ENCODE measurements at places on chromosomes 11 and 22.

DNA sequence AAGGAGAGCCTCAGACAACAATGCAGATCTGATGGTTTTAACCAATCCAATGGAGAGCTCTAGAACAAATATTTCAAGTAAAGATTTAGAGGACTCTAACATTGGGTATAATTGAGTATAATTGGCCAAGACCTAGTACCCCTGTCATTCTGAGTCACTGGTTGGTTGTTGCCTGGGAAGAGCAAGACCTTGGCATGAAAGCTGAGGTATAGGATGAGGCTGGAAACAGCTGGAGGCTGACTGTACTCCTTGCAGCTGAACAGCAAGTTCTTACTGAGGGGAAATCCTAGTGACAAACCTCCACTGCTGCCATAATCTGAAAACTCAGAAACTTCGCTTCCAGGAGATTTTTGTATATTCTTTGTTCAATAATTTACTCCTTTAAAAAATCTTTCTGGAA is 54.3 kb upstream of the MUC15 start:
- DNase-seq, result no peak

DNA sequence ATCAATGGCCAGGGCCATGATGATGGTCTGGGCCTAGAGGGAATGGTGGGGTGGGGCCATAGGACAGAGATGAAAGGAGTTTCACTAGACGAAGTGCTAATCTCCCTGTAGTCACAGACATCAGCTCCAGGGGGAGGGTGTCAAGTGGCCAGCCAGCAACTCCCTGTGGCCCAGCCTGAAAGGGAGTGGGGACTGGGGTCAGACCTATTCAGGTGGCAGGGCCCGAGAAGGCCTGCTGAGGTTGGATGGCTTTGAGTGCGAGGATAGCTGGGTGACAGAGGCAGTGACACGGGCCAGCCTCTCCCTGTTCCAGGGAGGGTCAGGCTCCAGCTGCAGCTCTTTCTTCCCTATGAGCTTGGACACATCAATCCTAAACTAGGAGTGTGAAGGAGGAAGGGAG is 11.0 kb downstream of the TOB2 start:
- no peak for DNase-seq

DNA sequence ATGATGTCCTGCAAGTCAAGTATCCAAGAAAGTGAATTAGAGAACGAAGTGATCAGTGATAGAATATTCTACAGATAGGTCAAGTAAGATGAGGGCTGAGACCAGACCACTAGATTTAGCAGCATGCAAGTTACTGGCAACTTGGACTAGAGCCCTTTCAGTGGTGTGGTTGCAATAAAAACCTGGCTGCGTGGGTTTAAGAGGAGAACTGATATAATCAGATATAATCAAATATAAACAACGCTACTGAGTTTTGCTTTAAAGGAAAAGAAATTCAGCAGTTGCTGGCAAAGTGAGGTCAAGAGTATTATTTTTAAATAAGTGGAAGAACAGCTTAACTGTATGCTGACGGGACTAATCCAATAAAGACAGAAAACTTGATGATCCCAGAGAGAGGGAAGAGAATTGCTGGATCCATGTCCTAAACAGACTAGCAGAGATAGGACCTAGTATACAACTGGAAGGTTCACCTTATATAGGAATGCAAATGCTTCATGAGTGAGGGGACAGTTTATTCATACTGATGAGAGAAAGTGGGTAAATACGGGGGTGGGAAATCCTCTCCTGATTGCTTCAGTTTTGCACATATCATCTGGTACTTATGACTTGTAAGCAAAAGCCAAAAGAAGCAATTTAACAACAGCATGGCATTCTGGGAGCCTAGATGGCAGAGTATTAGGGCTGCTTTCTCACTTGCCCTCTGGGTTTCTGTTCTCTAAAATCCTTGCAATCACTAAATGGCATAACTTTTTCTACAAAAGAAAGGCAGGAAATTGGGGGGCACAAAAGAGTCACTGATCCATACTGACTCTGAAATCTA is 146.2 kb downstream of the RBFOX2 start:
- DNase-seq, result no peak

DNA sequence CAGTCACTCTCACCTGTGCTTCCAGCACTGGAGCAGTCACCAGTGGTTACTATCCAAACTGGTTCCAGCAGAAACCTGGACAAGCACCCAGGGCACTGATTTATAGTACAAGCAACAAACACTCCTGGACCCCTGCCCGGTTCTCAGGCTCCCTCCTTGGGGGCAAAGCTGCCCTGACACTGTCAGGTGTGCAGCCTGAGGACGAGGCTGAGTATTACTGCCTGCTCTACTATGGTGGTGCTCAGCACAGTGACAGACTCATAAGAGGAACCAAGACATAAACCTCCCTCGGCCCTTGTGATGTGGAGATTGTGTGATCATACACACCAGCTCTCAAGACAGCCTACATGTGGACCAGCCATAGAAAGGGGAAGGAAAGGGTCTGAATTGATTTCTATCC is 113.3 kb downstream of the ZNF280B start:
- DNase-seq, result no peak

- no peak for DNase-seq
Measured at GRCh38 chr22:43772831-43773230, 39.3 kb downstream of the EFCAB6 start.

- no peak for DNase-seq
Measured at GRCh38 chr11:13038366-13038765, 29.2 kb downstream of the RASSF10 start.

DNA sequence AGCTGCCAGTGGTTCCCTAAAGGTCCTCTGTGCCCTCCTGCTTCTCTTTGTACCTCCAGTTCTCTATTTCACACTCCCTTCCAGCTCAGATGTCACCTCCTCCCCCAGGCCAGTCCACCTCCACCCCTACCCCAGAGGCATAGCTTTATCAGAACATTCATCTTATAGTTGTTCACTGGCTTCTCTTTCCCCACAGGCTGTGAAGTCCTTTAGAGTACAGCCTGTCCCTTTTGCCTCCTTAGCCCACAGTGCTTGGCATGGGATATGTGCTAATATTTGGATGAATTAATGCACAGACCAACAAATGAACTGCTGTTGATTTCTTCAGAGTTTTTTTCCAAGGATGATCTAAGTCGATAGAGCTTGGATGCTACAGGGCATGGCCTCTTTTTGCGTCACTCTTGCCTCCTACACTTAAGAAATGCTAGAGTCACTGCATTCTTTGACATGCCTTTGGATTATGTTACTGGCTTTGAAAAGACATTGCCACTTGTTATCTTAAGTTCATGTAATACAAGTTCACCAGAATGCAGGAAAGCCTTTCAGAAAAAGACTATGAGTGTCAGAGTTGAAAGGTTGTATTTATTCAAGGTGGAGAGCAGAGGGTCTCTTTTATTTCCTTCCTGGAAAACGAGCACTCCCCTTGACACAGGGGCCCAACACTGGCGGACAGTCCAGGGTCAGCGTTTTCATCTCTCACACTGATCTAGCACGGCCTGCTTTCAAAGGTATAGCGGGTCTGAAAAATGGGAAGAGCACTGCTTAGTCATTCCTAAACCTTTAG is 75.7 kb downstream of the PISD start:
- no peak for DNase-seq

DNA sequence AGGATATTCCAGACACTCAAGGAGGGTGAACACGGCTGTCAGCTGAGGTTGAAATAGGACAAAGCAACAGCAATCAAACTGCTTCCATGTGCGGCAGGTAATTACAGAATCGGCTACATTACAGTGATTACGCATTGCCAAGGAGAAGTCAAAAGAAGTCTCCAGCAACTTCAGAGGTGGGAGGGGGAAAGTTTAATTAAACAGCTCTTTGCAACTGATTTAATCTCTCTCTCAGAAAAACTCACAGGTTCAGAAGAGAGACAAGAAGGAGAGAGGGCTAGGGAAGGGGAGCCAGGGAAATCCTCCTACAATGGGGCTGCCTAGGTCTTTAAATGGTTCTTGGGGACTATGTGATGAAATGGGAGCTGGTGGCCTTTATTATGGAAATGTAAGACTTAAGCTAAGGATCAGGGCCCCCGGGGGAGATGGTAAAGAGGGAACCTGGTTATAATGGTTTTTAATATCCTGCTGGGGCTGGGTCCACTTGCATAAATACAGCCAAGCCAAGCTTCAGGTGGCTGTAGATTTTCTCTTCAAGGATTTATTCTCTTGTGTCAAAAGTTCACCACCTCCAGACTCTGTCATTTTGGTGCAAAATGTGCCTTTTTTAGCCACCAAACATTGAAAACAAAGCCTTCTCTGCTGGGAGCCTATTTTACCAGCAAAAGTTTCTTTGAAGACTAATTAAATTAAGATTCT is 354.7 kb upstream of the NARS2 start:
- no peak for DNase-seq

DNA sequence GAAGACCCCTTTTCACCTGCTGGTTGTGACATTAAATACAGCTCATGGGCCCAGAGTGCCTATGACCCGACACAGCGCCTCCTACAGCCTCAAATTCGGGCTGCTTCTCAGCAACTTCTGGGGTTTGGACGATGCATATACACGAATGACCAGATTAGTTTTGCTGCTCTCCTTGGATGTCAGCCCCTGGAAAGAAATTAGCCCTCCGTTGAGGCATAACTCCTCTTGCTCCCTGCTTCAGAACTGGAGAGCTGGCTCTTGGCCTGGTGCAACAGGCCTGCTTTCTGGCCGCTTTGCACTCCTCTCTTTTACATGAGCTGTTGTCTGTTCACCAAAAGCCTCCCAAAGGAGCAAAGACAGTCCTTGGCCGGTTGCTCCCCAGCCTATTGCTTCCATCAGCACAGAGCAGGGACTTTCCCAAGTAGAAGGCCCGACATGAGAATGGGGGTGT is 3.3 kb downstream of the TECTA start:
- no peak for DNase-seq

DNA sequence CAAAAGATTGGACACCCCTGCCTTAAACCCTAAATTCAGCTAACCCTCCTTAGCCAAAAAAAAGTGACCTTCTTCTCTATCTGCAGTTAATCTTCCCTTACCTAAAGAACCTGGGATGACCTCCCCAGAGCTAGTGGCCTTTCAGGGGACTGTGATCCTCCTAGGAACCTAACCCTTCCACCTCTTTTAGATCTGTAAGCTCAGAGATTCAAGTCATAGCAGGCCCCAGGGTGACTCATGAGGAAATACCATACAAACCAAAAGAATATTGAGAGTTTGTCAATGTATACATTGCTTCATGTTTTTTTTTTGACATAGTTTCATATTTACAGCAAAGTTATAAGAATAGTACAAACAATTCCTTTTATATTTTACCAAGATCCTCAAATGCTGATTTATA is 38.3 kb upstream of the CXCR5 start:
- no peak for DNase-seq

- no peak for DNase-seq
Measured at GRCh38 chr22:48945621-48946458, 881.8 kb downstream of the BRD1 start.

DNA sequence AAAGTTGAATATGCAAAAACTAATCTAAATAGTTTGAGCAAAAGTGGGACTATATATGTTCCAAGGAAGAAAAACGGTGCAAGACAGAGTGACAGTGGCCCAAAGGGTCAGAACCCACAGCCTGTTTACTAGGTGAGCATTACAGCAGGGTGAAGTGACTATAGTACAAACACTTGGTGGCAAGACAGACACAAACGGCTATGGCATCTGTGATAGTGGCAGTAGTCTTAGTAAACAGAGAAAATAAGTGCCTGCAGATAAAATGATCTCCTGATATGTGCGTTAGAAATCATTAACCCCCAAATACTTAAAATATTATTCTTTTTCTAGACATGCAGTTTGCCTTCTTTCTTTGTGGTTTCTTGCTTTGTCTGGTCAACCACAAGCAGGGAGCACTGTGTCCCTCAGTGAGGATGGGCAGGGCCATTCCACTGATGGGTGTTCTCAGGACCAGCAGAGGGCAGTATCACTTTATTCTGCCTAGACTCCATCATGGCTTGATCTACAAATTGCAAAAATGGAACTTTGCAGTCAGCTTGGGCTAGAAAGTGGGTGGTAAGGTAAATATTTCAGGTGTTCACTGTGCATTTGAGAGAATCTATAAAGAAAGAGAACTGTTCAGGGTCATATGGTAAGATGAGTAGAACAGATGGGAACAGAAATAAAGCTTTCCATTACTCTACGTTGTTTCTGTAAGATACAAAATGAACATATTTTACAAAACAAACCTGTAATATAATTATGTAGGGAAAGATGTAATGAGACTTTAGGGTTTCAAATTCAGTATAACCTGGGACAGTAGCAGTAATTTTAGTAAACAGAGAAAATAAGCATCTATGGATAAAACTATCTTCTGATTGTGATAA is 198.2 kb downstream of the SWAP70 start:
- DNase-seq, result peak; percentile 18
